Suppressor macrophage treated with lipopolysaccharide for 1 hour (primary cell): ENCODE measurements at places on chromosomes 7 and 10.

- no peak for DNase-seq
Measured at GRCh38 chr7:4836206-4836661, 25.6 kb downstream of the PAPOLB start.

- no peak for DNase-seq
Measured at GRCh38 chr10:116899626-116900025, 50.3 kb downstream of the ENO4 start.

DNA sequence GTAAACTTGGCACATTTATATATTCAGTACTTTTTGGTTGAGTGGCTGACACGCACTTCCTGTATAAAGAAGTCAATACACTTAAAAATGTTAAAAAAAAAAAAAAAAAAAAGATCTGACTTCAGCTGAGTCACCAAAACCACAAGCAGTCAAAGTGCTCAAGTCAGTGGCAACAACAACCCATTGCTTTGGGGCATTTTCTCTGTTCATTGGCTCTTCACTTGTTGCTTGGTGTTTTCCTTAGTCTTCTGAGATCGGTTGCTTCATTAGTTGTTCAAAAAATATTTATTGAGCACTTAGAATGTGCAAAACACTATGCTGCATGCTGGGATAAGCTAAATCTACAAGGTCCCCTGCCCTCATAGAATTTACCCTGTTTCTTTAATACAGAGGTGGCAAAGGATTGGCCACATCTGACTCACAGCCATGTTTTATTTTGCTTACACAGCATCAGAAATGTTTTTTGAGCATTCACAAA is 63.7 kb downstream of the ZNRF2 start:
- DNase-seq = peak; percentile 66

DNA sequence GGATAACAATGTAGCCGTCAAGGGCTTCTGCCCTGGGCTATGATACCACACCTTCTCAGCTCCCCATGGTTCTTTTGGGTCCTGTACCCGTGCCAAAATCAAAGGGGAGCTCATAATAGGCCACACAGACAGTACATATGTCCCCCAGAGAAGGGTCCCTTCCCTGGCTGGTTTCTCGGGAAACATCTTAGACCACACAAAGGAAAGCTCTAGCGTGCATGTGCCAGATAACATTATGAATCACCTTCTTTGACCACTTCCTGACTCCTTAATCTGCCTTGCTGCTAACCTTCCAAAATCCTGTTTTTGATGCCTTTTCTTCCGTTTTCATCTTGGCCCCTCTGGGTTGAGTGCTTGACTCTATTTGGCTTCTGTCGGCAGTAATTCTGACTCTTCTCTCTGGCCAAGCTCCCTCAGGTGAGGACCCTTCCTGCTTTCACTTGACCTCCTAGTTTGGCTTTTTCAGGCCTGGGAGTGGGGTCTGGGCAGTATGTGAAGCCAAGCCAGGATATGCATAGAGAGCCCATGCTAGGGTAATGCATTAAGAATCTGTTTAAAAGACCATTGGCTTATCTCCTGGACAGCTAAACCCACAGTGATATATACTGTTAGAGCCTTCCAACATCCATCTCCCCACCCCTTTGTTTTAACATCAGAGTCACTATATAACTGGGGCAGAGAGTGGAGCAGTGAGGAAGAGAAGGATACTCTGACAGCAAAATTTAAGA is 84.8 kb downstream of the ANLN start:
- no peak for DNase-seq

DNA sequence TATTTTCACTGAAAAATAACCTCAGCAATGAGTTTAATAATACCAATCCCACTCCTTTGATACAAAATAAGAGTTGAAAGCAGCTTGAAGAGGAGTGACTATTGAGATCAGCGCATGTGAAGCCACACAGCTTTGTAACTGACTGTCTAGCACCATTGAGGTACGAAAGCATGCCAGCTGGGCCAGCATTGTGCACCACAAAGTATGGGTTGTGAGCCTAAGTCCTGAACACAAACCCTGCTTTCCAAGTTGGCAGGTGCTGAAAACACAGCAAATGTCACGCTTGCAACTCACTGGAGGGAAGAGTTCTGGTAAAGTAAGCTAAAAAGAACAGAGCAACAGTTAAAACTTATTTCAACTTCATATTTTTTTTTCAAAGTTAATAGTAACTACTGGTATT is 4.0 kb upstream of the FAM53B start:
- DNase-seq = peak; percentile 16

GRCh38 chr10:132606031-132606491 is 68.5 kb downstream of the INPP5A start:
- DNase-seq = no peak

DNA sequence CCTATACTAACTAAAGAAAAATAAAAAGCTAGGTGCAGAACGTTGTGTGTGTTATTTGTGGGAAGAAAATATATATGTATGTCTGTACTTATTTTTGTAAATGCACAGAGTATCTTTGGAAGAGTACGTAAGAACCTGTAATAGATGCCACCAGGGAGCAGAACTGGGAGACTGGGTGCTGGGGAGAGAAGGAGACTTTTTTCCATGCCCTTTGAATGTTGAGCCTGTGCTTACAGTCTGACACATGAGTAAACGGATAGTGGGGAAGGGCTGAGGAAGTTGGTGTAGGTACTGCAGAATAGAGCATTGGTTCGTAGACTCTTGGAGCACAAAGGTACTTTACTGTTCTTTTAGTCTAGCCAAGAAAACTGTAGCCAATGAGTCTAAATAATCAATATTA is 1.3 kb upstream of the SCRN1 start:
- DNase-seq = no peak

- DNase-seq = peak; percentile 43
Measured at GRCh38 chr7:23299770-23300300, 696 bp downstream of the MALSU1 start.

GRCh38 chr7:414681-415560 is 104.7 kb downstream of the PDGFA start:
- DNase-seq = no peak

GRCh38 chr10:114256008-114256765 is 17.1 kb downstream of the VWA2 start:
- no peak for DNase-seq

GRCh38 chr10:23065181-23065948 is 30.0 kb upstream of the MSRB2 start:
- no peak for DNase-seq

DNA sequence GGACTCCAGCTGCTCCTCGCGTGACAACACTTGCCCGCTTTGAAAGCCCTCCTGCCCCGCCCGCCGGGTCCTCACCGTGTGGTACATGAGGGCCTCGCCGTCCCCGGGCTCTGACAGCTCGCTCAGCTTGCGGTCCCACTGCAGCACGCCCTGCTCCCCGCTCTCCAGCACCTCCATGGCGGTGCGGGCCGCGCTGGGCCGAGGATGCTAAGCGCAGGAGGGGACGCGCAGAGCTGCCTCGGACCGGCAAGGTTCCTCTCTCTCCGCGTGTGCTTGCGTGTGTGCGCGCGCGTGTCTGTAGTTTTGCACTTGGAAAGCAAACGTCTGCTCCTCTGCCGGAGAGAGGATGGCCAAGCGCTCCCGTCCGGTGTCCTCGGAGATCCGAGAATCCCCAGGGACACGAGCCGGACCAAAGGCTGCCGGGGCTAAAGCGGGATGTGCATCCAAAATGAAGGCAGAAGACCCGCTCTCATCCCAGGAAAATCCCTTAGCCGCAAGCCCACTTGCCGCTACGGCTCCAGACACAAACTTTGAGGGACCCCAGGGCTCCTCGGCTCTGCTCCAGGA is at the start of gene CREB3L2:
CREB3L2 (minus strand) TSS at position 558 of the 567 bp plus-strand sequence; CDS start at position 177, 381 bp downstream.
- peak; percentile 72 for DNase-seq

DNA sequence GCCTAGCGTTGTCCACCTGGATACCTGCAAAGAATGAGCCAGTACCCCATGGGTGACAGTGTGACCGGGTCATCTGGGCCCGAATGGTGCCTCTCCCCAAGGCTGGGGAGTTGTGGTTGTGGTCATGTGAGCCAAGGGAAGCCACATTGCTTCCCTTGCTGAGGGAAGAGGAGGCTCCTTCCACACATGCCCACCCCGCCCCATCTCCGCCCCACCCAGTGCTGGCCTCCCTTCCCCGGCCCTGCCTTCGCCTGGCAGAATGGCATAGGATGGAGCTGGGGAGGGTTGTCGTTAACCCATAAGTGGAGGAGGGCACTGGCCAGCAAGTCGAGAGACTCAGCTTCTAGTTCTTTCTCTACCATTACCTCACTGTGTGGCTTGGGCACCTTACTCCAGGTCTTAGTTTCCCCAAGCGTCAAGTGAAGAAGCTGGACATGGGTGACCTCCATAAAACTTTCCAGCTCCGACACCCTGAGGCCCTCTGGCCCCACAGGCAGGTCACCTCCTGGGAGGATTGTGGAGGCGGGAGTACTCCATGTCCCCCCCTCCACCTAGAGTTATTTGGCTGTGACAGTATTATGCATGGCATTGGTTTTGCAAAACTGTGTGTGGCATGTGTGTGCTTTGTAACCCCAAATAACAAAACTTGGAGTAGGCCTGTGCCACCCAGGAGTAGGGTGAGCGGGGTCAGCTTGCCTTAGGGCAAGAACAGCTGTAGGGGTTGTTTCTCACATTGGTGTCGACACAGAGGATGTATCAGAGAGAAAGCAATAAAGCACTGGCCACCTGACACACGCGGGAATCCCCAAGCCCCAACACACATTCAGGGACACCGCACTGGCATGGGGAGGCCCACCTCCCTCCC is 90.5 kb upstream of the MACROH2A2 start:
- no peak for DNase-seq

GRCh38 chr7:19397911-19398310 is 252.7 kb upstream of the FERD3L start:
- DNase-seq = peak; percentile 71

DNA sequence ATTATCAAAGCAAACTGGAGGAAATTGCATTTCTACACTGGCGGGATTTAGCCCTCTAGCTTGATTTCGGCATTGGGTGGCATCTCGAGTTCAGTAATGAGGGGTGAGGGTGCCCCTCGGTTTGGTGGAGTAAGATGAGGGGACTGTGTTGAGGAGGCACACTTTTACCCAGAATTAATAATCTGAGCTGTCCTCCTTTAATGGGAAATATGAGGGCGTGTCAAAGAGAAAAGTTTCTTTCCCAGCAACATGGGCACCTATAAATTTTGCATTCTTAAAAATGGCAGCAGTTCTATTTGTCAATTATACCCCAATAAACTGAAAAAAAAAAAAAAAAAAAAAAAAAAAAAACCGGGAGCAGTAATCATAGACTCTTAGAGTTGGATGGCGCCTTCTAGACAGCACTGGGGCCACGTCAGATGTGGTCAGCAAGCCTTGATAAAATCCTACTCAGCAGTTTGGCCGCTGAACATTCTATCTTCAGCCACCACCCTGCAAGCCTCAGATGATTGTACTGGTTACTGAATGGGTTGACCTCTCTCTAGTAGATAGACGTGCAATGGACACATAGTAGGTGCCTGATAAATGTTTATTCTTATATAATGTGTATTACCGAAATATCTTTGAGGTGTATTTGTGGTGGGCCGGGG is 931 bp downstream of the PAPSS2 start:
- DNase-seq = peak; percentile 46

GRCh38 chr7:5766321-5766761 is 15.1 kb downstream of the RNF216 start:
- no peak for DNase-seq

DNA sequence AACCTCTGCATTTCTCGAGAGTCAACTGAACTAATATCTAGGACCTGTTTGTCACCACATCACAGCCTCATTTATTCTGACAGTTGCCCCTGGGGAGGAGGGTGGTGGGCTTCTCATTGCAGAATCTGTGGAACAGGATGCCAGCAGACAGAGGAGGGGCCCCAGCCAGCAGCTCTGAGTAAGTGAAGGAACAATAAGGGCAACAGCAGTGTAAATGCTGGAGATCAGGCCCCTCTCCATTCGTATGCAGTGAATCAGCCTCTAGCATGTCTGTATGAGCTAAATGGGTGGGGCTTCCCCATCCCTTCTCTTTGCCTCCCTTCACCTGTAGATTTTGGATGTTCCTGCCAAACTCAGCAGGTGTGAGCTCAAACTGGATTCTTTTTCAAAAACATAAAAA is 7.7 kb upstream of the CPVL start:
- no peak for DNase-seq

DNA sequence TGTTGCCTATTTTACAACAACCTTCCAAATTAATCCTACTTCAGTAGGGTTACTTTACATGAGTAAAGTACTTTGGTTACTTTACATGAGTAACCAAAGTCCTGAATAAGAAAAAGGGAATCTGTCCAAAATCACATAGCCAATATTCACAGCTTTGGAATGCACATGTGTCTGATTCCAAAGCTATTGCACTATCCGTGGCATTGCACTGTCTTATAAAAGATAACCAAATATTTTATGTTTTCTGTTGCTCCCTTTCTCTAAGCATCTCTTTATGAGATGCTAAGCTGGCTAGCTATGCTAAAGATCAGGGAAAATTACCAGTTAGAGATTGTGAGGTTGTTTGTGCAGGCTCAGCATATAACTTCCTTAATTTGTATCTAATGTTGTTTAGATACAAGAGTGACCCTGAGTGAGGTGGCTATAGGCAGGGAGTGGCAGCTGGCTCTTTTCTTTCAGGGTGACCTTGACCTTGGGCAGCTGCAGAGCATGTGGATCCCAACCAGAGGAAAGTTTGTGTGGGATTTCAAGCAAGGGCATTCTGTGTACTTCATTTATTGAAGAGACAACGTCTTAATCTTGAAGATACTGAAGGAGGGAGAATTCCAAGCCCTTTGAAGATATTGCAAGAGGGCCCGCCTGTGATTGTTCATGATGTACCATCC is 366.1 kb upstream of the ANKRD30A start:
- DNase-seq = no peak

- DNase-seq = no peak
Measured at GRCh38 chr7:82678259-82678658, 234.7 kb upstream of the CACNA2D1 start.

- no peak for DNase-seq
Measured at GRCh38 chr10:18402853-18403252, 248.5 kb downstream of the NSUN6 start.

GRCh38 chr10:24929056-24929544 is 23.3 kb downstream of the PRTFDC1 start:
- no peak for DNase-seq

- no peak for DNase-seq
Measured at GRCh38 chr10:42583828-42584227, 54.5 kb downstream of the ZNF33B start.

- DNase-seq = no peak
Measured at GRCh38 chr7:23002698-23003097, 11.2 kb downstream of the HYCC1 start.

DNA sequence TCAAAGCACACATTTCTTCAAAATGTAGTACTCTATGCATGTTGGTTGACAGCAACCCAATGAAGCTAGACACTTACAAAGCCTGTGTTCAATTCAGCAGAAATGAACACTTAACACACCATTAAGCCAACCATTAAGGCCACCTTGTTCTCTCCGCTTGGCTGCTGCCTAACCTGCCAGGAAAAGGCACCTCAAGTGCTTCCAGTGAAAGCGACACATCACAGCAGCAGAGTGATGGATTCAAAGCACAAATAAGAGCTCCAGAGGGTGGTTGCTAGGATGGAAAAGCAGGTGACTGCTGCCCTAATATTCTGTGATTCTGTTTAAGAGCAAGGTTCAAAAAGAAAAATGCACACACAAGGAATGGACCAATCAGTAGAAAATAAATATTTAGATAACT is 81.5 kb upstream of the GNAI1 start:
- DNase-seq = no peak

GRCh38 chr7:133978502-133979295 is 148.4 kb upstream of the LRGUK start:
- DNase-seq = no peak

- no peak for DNase-seq
Measured at GRCh38 chr7:122363144-122363543, 58.6 kb upstream of the FEZF1 start.

- DNase-seq = no peak
Measured at GRCh38 chr10:100791369-100792058, 46.1 kb downstream of the PAX2 start.
